Bronchial epithelial cell (primary cell): ENCODE measurements at places on chromosomes 12 and 14.
A peak's percentile ranks its signal among the peaks of the same experiment; 100 is the strongest.

GRCh38 chr14:32524609-32525375, 195.7 kb downstream of the AKAP6 start:
- DNase-seq: no peak

DNA sequence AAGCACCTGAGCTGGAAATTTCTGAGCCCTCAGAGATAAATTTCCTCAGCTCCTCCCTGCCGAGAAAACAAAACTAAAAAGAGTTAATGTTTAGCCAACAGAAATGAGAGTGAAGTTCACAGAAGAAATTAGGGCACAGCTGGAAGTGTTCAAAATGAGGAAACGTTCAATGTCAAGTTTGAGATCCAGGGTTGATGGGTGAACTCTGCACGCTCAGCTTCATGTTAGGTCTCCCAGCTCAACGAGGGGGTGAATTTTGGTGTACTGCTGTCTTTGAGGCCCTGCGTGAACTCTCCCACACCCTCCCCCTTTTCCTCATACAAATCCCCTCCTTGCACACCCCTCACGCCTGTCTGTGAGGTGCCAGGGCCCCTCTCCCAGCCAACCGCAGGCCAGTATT, 13.3 kb upstream of the OAS3 start:
- DNase-seq: no peak

DNA sequence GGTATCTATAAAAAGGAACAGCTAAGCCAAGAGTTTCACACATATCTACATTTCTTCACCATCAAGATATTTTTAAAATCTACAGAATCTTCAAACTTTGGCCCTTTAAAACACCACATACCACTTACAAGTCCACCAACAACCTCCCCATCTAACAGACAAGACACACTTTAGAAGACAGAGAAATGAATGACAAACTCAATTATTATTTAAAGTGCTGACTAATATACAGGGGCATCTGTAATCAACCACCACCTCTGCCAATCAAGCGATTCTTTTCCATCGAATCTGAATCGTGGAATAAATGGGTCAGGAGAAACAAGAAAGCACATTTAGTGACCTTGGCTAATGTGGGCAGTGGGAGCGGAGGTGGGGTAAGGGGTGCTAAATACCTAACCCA, 7.7 kb downstream of the SETD3 start:
- DNase-seq: no peak

- no peak for DNase-seq
Observed at GRCh38 chr14:59868021-59868420, 2.6 kb downstream of the RTN1 start.

GRCh38 chr14:51206462-51206861, 33.6 kb upstream of the TMX1 start:
- no peak for DNase-seq

GRCh38 chr14:61388173-61388975, 67.0 kb downstream of the PRKCH start:
- DNase-seq: peak; percentile 91

DNA sequence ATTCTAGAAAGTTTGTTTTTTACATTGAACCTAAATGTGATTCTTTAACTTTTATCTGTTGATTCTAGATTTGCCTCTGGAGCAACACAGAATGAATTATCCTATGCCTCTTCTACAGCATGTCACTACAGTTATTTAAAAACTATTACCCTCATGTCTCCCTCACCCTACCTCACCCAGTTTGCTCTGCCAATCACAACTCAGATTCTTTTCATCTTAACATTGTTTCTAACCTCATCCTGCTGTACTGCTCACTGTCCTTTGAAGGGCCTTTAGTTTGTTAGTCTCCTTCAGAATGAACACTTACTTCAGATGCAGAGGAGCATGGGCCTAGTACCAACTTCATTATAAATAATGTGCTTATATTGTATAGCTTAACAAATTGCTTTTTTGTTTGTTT, 21.5 kb downstream of the YLPM1 start:
- no peak for DNase-seq

DNA sequence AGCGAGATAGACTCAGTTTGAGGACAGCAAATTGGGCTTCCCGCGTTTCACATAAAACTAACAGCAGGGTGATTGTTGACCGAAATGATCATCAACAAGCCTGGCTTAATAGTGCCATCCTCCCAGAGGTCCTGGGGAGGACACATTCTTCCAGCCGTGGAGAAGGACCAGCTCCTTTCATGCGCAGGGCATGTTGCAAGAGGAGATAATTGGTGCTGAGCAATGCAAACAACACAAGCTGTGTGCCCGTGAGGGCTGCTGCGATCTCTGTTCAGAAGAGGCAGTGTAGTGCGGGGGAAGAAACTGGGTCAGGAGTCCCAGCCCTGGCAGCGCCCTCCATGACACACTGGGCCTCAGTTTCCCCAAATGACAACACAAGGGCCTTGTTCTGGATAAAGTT, 54.3 kb downstream of the CCDC85C start:
- no peak for DNase-seq

GRCh38 chr14:59346796-59347510, 118.2 kb downstream of the GPR135 start:
- DNase-seq: no peak

- DNase-seq: no peak
Observed at GRCh38 chr12:82437744-82438143, 79.4 kb downstream of the METTL25 start.

DNA sequence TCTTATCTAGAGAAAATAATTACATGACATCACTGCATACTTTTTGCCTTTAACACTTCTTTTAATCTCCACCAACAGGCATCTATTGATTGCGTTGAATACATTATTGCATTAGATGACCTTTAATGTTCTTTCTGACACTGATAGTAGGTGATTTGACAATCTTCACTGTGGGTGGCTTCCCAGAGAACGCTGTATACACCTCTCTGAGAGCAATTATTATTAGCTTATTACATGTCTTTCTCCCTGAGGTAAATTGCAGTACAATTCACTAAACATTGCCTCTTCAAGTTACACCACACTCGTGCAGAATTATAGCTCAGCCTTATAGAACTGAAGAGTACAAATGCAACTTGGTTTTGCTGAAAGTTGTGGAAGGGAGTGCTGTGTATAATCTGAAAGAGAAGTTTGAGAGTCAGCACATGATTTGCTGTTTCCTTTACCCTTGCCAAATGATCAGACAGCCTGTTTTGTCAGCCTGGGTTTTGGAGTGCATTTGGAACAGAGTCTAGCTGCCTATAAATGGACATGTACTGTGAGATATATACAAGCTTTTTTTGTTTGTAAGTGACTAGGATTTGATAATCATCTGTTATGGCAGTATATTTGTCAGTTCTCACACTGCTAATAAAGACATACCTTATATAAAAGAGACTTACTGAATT, 369.2 kb downstream of the CCER1 start:
- DNase-seq: no peak

DNA sequence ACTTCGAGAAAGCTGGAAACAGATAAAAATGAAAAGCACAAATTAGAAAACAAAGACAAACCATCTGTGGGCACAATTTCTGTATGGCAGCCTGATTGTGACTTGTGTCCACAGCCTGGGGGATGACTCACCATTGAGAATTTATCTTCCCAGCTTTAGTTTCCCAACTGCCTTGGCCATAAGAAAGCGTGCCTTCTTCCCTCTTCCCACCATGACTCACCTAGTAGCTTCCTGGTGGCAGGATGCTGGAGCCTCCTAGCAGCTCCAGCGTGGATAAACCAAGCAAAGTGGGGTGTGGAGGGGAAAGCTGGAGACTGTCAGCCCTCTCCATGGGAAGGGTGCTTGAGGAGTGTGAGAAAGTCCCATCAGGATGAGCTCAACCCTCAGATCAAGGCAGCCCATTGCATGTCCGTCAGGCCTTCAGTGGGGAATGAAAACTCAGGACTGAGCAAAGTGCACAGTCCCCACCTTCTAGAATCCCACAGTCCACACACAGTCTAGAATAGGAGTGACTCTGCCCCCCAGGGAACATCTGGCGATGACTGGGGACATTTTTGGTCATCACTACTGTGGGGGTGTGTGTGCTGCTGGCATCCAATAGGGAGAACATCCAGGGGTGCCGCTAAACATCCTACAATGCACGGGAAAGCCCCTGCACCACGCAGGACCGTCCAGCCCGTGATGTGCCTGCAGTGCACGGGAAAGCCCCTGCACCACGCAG, 22.4 kb upstream of the SERPINA6 start:
- peak; percentile 94 for DNase-seq

DNA sequence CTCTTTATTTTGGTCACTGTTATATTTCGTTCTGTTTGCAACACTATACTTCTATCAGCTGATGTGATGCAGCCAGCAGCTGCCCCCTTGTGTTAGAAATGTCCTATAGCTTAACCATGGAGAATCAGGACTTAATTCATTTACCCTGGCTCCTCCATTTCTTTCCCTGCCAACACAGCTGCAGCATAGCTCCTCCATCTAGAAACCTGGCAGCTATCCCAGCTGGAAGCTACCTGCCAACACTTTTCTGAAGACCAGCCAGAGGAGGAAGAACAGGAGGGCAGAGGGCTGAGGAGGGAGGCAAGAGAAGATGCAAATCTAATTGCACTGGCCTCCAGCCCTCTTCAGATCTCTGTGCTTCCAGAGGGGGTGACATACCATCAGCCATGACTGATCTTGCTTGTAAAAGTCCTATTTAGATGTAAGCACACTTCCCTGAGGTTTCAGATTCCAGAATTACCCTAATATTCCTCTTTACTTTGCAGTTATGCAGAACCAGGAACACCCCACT, 156.8 kb upstream of the TMEM260 start:
- peak; percentile 55 for DNase-seq

DNA sequence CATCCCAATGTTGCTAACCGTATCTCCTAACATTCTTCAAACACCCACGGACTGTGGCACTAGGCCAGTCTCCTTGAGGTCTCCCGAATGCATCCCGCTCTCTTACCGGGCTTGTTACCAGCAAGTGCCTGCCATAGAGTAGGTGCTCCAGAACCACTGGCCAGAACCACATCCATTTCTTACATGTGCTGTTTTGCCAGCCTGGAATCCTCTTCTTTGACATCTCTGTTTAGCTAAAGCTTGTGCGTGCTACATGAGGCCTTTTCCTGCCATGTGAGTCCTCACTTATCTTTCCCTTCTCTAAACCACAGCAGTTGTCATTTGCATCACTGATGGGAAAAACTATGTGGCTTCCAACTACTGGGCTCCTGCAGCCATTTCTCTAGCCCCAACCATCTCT, 397.4 kb downstream of the PCNX1 start:
- DNase-seq: no peak

DNA sequence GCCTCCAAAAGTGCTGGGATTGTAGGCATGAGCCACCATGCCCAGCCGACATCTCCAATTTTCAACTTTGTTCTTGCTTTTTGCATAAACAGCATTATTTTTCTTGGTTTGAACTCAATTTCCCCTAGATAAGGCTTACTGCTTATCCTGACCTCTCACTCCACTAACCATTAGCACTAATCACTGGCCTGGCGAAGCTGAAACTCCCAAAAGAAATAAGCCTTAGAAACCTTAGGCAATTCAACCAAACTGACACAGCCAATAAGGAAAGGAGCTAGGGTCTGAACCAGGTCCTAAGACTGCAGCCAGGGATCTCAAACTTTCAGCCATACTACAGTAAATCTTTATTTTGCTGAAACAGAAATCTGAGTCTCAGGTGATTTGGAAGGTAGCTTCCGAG, 448.0 kb downstream of the RMST start:
- no peak for DNase-seq

DNA sequence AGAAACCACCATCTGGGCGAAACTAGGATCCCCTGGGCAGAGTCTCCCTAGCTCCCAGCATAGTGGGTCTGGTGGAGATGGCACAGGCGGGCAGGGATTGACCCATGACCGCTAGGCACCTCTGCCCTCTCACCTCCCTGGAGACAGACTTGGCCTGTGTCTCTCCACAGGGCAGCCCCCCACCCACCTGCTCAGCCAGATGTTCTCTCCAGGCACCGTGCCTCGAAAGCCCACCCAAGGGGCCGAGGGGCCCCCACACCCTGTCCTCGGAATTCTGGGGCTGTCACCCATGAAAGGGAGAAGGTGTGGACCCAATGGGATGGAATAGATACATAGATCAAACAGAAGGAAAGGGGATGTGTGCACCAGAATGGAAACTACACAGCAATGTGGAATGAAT, 229.1 kb upstream of the RTL1 start:
- no peak for DNase-seq

DNA sequence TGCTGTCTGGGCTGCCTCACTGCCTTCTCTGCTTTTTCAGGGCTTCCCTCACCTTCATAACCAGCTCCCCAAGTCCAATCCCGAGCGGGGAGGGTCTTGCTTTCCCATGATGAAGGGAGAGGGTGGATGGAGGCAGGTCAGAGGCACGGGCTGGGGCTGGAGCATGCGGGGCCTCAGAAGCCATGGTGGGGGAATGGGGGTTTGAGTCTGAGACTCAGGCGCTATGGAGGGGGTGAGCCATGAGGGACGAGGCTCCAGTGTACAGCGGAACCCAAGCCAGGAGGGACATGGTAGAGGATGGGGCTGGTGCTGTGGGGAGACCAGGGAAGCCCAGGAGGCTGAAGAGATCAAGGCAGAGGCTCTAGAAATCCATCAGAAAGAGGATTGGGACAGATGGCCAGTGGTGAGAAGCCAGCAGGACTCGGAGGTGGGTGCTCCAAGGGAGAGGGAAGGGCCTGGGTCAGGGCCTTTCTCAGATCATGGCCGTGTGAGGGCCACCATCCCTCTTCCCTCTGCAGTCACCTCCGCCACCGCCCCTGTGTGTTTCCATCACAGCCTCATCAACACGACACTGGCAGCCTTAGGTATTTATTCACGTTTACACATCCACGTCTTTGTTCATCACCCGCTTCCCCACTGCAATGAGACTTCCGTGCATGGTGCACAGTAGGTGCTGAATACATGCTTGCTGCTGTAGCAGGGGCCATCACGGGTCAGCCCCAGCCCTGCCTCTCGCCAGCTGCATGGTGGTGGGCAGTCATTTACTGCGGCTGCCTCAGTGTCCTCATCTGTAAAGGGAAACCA, 144.7 kb downstream of the ADGRD1 start:
- DNase-seq: no peak

GRCh38 chr14:37150414-37150813, 22.0 kb downstream of the SLC25A21 start:
- peak; percentile 56 for DNase-seq

GRCh38 chr14:94921882-94922585, 152.1 kb upstream of the GSC start:
- no peak for DNase-seq

DNA sequence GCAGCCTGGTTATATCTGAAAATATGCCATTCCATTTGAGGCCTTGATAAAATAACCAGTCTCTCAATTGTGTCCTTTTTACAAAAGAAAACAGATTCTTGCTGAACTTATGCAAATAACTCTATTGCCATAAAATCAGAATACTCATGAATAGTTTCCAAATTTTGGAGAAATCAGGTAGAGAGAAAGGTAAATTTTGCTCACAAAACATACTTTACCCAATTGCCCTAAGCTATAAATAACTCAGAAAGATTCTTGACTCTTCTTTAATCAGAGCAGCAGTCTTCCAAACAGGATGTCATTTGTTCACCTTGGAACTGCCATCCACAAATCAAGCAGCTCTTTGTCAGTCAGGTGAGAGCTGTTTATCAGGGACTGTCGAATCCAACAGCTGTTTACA, 12.6 kb downstream of the ZNF26 start:
- no peak for DNase-seq

DNA sequence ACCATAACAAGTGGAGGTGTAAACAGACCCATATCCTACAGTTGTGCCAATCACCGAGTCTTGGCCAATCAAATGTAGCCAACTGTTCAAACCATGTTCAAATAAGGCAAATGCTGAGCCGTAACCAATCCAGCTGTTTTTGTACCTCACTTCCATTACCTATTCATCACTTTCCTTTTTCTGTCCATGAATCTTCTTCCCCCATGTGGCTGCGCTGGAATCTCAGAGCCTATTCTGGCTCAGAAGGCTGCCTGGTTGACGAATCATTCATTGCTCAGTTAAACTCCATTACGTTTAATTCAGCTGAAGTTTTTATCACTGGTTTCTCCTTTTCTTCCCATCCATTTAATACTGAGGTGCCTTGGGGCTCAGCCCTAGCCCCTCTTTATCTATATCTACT, 71.1 kb downstream of the TBC1D30 start:
- DNase-seq: peak; percentile 70
